ENCODE measurements at places on chromosomes 16 and 17.

- DNase-seq: peak; percentile 92
Observed at GRCh38 chr17:28812091-28812747, 30.4 kb downstream of the FAM222B start.

DNA sequence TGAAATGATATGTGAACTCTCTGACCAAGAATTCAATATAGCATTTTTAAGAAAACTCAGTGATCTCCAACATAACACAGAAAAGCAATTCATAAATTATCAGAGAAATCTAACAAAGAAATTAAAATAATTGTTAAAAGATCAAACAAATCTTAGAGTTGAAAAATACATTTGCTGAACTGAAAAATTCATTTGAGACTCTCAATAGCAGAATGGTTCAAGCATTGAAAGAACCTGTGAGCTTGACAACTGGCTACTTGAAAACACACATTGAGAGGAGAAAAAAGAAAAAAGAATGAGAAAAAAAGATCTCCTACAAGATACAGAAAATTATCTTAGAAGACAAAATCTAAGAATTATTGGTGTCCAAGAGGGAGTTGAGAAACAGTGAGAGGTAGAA lies 203.5 kb downstream of the CEP112 start:
- DNase-seq: no peak

GRCh38 chr17:35797370-35797769 lies 1.9 kb upstream of the MMP28 start:
- no peak for DNase-seq

DNA sequence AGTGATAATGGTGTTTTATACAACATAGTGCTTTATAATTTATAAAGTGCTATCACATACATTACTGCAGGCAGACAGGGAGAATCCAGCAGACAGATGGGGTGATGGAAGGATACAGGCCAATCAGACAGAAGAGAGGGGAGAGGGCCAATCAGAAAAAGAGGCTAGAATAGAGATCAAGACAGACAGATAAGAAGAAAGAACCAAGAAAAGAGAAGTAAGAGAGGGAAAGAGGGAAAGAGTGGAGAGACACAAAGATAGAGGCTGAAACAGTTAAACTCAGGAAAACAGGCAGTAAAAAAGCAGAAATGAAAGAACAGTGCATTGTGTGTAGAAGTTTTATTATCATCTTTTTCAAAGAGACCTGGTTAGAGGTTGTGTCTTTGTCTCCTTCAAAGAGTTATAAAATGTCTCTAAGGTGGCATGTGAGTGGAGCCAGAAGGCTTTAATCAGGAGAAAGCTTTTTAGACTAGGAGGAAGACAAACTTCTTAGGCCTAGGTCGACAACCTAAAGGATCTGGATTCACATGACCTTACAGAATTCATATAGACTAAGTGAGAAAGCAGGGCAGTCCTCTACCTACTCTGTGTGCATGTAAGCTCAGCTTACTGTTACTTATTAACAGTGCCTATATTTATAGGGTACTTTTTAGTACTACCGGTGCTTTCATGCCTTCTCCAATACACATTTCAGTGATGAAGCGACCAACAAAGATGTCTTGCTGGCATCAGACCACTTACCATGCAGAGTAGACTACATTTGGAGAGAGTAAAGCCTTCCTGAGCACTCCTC lies 8.3 kb upstream of the CHD3 start:
- no peak for DNase-seq

GRCh38 chr17:41167561-41167960 lies 460 bp downstream of the KRTAP4-3 start:
- no peak for DNase-seq

DNA sequence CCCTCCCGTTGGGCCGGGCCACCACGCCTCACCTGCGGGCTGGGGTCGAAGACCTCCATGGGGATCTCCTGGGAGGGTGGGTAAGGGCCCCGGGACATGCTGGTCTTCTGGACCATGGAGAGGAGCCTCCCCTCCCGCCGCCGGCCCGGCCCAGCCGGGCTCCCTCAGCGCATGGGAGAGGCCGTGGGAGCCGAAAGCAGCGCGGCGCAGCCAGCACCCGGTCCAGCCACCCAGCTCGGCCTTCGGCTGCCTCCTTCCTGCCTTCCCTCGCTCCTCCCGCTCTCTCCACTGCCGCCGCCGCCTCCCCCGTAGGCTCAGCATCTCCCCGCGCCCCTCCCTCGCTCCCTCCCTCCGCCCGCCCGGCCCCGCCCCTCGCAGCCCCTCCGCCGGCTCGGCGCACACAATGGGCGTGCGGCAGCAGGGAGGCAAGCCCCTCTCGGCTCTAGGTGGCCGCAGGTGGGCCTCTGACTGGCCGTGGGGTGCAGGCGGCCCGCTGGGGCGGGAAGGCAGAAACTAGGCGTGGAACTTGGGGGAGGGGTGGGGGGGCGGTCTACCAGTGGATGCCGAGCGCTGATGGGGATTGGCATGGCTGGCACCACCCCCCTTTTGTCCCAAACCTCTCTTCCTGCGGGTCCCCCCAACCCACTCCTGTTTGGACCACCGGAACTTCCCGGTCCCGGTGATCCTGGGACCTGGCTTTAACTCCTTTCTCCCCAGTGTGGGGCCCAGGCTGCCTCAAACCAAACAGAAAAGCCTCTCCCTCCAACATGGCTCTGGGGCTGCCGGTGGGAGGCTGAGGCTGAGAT lies at the start of gene CACNB1:
CACNB1 (minus strand) TSS at position 290 of the 806 bp plus-strand sequence; CDS start at position 116, 174 bp downstream.
- peak; percentile 22 for DNase-seq

DNA sequence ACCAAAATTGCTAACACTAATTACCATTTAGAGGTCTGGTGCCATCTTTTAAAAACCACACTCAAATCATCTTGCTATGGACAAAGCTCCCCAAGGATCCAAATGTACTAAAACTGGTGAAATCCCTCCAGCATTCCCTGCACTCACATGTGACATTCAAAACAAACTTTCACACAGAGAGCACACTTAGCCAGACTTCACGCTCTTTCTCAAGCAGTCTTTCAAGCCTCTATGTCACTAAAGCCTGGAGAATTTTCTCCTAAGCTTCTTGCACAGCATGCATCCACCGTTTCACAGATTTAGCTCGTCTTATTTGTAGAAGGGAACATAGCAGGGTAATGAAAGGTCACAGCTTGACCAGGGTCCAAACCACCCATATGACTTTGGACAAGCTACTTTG lies 19.3 kb downstream of the CMTM3 start:
- no peak for DNase-seq

DNA sequence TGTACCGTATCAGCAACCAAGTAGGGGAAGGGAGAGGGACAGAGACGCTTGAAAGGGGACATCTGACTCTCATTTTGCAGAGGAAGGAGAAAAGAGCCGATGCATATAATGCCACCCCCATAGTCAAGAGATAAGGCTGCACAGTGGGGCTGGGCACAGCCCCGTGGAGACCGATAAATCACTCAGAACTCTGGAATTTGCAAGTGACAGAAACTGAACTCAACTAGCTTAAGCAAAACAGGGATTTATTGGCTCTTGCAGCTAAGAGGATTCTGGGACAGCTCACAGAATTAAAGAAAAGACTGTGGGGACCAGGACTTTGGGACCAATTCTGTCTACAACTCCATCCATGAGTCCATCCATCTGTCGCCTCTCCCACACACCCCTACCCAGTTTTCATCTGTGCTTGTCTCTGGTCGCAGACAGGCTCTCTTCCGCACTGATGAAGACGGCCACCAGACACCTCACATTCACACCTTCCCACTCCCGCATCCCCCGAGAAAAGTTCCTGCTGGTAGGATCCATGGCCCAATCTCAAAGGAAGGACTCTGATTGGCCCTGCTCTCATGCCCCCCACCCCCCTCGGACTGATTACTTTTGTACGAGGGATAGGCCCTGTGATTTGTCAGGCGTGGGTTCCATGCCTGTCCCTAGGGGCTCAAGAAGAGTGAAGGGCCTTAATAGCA lies 105.9 kb upstream of the RPL38 start:
- no peak for DNase-seq

- no peak for DNase-seq
Observed at GRCh38 chr16:14562691-14563491, 67.2 kb downstream of the PARN start.

DNA sequence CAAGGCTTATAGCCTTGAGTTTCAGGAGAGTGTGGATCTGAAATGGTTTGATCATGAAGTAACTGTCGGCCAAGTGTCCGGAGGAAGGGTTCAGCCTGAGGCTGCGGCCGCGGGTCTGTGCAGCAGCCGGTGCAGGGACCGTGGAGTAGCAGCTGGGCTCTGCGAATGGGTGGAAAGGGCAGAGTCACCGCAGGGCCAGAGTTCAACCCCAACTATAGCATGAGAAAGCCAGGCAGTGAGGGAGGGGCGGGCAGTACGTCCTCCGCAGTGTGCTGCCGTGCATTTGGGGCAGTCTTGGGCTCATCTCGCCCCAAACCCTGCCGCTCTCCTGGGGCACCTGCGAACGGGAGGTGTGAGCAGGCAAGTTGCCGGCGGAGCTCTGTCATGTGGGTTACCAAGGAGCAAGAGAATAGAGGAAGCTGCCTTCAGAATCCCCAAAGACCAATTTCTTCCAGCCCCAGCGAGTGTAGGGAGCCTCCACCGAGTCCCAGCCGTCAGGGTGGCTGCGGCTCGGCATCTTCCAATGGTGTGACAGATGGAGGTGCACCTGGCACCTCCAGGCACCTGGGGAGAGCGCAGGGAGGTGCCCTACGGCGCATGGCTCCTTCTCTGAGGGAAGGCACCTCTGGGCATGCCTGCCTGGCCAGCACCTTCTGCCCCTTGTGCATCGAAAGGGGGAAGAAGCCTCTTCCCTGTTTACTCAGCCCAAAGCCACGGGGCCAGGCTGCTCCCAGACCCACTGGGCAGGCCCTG lies 87.3 kb downstream of the RPA1 start:
- DNase-seq: no peak

- no peak for DNase-seq
Observed at GRCh38 chr16:83145297-83145696, 518.5 kb downstream of the CDH13 start.

DNA sequence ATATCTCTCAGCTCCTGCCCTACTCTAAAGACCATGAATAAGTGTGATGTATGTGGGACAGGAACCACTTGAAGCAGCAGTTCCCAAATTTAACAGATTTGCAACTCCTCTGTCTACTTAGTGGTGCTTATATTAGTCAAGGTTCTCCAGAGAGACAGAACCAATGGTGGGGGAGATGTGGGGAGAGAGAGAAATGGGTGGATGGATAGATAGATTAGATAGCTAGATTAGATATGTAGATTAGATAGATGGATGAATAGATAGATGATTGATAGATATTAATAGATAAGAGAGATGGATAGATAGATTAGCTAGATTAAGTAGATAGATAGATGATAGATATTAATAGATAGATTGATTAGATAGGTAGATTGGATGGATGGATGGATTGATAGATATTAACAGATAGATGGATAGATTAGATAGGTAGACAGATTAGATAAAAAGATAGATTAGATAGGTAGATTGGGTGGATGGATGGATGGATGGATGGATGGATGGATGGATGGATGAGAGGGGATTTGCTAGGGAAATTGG lies 154.0 kb upstream of the NOL11 start:
- no peak for DNase-seq

DNA sequence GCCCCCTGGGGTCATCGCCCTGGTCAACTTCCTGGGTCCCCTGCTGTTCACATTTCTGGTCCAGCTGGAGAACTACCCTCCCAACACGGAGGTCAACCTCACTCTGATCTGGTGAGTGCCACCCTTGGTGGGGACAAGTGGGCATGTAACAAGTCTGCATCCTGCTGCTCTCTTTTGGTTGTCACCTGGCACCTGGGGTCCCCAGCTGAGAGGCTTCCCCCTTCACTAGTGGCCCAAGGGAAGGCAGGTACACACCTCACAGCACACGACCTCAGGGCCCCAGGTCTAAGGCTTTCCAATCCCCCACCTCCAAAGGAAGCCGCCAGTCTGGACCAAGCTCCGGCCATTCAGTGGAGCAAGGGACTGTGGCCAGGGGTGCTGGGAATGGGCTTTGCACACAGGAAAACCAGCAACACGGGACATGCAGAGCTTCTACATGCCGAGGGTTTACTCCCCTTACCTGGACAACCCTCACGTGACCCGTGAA lies 4.4 kb downstream of the TMC8 start:
- DNase-seq: no peak

GRCh38 chr17:39517224-39517623 lies 55.9 kb downstream of the CDK12 start:
- no peak for DNase-seq

GRCh38 chr16:19415461-19415860 lies 2.2 kb upstream of the TMC5 start:
- DNase-seq: no peak

DNA sequence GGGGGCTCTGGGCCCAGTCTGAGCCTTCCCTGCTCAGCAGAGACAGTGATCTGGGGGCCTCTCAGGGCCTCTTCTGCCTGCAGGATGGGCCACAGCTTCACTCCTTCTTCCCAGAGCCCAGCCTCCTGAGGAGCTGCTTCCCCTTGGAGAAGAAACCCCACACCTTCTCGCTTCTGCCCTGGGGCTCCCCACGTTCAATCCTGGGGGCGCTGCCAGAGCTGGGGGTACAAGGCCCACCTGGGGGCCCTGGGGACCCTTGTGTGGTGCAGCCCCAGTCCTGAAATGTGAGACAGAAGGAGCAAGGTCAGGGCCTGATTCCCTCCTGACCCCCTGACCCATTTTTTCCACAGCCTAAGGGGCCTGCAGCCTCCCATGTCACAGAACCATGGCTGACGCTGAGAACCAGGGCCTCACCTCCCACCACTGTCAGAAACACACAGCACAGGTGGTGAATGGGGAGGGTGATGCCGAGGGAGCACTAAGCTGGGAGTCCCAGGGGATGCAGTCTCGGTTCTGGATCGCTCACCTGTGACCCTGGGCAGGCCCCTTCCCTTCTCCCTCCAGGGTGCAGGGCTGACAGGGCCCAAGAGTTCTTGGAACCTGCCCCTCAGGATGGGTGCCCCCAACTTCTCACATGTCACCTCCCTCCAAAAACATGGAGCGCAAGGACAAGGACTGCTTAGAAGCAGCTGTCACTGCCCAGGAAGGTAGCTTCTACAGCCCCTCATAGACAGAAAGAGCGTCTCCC lies 21.6 kb upstream of the MPO start:
- DNase-seq: no peak

DNA sequence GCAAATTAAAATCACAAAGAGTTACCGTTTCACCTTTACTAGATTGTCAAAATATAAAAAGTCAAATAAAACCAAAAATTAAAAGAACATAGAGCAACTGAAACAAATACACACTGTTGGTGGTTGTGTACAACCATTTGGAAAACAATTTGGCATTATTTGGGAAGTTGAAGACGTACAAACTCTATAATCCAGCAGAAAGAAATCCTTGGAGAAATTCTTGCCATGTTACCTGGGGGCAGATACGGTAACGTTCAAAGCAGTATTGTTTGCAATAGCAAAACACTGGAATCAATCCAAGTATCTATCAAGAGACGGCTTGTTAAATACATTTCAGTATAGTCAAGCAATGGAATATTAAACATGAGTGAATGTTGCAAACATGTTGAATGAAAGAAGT lies 56.7 kb downstream of the TBX4 start:
- no peak for DNase-seq

Data from CD14-positive monocyte (primary cell).